CD4-positive, alpha-beta T cell treated with Interferon alpha-2 for 1 hour (primary cell): ENCODE measurements at places on chromosomes 1 and 21.

DNA sequence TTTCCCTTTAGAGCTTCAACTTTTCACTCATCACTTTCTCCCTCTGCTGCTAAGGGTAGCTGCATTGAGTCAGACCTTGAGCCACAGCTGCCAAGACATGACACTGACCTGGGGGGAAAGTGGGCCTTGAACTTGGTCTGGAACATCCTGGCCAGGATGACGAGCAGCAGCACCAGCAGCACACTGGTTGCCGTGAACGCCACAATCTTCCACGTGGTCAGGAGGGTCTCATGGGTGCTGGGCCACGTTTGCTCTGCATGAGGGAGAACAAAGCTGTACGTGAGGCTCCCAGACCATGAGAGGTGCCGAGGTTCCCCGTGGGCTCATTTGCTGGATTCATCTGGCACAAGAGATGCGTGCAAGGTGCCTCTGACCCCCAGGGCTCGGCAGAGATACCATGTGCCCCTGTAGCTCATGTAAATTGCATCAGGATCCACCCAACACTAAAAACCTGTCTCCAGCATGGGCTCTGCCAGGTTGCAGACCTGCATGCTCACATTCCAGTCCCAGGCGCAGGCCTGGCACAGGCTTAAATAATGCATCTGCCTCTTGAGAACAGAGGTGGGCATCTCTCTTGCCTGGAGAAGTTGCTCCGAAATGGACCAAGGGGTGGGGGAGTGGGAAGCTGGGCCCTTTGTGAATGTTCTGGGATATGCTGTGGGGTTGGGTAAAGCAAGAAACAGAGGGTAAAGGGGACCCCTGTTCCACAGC, 84.6 kb upstream of the TLR5 start:
- no peak for DNase-seq

- DNase-seq: no peak
Measured at GRCh38 chr1:22529901-22530621, 33.2 kb upstream of the EPHA8 start.

DNA sequence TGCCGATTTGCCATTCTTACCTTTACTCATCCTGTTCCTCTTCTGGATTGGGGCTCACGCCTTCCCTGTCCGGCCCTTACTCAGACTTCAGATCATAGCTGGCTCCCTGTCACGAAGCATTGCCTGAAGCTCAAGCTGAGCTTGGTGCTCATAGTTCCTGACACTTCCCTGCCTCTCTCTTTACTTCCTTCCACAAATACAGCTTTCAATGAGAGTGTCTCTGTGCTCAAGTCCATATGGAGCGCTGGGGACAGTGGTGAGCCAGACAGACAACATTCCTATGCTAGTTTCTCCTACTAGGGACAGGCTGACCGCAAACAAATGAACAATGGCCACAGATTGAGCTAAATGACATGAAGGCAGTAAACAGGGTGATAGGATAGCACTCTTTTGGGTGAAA, 38.1 kb downstream of the HHAT start:
- no peak for DNase-seq

- DNase-seq: no peak
Measured at GRCh38 chr1:207670997-207671396, 26.1 kb downstream of the CR1L start.

DNA sequence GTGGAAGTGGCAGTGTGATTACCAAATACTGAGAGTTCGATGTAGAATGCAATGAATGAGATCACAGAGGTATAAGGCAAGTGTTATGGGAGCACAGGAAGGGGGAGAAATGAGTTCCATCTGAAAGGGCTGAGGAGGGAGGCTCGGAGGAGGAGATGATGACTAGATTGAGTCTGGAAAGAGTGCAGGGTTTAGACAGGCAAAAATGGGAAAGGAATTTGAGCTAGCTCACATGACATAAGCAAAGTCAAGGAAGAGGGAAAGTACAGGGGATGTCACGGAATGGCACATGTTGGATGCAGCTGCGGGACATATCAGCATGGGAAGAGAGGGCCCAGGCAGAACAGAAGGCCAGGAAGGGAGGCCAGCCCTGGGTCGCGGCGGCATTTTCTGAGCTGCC, 132.7 kb downstream of the RUNX1 start:
- DNase-seq: no peak

GRCh38 chr1:121516234-121516967, 331.6 kb downstream of the SRGAP2C start:
- DNase-seq: peak; percentile 20

- DNase-seq: no peak
Measured at GRCh38 chr1:22204989-22205913, 62.4 kb upstream of the WNT4 start.

DNA sequence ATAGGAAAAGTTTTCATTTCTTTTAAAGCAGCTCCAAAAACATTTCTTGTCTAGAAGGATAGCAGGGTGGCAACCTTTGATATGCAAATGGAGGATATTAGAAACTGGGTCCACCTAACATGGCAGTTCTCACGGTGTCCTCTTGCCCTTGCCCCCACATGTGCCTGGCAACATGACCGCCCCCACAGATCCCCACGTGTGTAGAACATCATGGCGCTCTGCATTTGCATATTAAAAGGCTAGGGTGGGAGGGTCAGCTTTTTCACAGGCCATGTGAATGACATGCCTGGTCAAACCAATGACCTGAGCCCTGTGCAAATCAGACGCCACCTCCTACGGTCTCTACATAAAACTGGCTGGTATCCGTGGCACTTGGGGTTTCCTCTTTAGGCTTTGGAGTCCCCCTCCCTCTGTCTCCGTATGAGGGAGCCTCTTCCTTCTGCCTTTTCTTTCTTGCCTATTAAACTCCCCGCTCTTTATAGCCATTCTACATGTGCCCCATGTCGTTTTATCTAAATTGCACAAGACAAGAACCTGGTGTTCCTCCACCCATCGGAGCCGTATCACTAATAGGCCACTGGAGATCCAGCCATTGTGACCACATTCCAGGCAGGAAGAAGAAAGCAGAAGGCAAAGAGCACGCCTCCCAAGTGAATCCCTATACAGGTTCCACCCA, 71.3 kb downstream of the WDR4 start:
- DNase-seq: no peak

- DNase-seq: no peak
Measured at GRCh38 chr1:41887365-41887764, 31.4 kb downstream of the HIVEP3 start.

DNA sequence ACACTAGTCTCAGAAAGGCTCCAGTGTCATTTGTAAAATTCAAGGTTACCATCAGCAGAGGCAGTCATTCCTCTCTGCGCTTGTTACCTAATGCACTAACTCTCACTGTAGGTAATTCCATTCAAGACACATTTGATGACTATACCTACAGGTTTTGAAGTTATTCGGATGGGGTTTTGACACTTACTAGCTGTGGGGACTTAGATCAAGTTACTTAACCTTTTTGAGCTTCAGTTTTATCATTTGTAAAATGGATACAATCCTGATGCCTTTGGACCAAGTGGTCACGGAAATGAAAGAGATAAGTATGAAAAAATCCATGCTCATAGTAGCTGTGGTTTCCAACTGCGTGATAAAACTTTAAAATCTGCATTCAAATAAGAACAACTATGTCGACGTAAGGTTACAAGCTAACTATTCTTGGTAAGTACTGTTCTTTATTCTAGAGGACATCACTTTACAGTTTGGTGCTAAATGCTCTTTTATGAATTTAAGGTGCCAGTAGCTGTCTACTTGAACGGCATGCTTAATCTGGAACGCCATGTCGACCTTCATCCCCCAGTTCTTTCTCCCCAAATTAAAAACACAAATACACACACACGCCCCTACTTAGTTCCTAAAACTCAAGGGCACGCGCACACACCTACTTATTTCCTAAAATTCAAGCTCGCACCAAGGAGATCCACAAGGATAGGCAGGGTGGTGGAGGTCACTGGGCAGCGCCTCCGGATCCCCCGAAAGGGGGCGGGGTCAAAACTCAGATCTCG, 550 bp upstream of the NFYC start:
- DNase-seq: peak; percentile 17

DNA sequence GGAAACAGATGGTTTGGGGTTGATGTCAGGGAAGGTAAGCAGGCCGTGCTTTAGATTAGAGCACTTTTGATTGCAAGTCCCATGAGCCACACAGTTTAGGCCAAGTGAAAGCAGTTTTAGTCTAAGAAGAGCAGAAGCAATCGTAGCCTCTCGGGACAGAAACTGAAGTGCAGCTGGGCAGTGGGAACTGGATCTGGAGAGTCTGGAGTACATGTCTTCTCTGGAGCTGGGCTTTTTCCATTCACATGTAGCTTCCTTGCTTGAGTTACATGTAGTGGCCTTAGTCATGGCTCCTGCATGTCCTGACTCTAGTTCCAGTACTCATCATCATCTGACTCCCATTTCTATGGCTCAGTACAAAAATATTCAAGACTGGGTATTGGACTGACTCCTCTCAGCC, 16.7 kb downstream of the CAMTA1 start:
- no peak for DNase-seq

GRCh38 chr1:117758444-117759316, 152.8 kb downstream of the TENT5C start:
- peak; percentile 77 for DNase-seq

DNA sequence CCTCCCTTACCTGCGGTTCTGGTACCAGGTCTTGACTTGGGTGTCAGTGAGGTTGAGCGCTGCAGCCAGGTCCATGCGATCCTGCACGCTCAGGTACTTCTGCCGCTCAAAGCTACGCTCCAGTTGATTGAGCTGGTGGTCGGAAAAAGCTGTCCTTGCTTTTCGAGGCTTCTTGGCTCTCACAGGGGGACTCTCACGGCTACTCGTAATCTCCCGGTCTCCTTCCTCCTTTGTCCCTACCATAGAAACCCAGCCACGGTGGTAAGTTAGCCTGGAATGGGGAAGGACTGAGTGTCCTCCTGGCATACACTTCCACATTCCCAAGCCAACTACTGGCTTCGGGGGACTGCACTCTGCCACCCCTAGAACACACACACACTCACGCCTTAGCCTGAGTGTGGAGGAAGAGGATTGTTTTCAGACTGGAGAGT, 2.6 kb downstream of the BARHL2 start:
- DNase-seq: no peak

- no peak for DNase-seq
Measured at GRCh38 chr1:147913362-147913942, 10.9 kb downstream of the GJA8 start.

DNA sequence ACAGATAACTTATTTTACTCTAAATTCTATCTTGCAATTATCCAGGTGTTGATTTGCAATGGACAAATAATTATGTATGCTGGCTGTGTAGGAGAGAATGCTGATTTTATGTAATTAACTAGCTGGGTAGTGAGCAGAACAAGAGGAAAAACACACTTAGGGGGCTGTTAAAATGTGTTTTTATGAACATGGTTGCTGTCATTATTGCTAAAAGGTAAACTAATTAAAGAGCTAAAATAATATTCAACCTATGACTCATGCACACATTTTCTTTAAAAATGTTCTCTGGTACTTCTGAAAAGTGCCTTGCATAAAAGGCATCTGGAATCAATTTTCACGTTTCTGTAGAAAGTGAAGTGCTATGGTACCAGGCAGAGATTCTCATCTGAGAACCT, 192.8 kb upstream of the C8B start:
- no peak for DNase-seq

GRCh38 chr1:36913016-36913415, 121.3 kb downstream of the GRIK3 start:
- DNase-seq: no peak

DNA sequence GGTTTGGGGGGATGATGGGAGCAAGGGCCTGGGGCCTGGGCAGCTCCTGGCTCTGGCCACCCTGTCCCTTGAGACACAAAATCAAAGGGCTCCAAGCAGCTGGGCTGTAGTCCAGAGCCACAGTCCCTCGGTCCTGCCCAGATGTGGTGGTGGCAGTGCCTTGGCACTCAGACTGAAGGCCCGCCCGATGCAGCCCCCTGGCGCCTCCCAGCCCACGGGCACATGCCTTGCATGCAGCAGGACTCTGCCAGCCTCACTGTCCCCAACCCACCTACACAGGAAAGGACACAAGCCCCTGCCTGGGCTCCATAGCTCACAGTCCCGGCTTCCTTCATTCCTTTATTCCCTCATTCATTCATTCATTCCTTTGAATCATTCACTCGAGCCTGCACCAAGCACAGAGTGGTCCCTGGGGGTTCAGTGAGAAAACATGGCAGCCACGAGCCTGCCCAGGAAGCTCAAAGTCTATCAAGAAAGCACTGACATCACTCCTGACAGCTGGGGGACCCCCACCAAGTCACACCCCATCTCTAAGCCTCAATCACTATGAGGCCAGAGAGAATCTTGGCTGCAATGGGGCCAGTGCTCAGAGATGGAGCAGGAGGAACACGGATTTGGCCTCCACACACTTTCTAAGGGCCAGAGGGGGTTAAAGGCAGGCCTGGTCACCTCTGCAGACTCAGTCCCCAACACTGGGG, 5.8 kb downstream of the SDC3 start:
- no peak for DNase-seq

- no peak for DNase-seq
Measured at GRCh38 chr21:32233055-32233546, 45.7 kb downstream of the MIS18A start.

DNA sequence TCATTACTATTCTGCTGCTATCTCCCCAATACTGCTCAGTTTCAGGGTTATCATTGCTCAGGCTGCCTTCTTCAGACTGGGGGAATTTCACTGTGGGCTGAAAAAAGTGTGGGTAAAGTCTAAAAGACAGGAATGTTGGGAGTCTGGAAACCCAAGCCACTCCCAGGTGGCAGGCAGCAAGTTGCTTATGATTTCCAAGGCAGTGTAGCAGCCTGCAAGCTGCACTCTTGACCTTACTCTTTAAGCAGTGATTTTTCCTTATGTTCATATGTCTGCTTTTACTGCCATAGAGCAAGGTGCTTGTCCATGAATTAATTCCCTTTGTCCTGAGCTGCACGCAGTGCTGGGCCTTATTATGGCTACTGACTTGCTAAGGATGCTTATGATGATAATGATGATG, 53.1 kb downstream of the PHC2 start:
- DNase-seq: no peak

- peak; percentile 48 for DNase-seq
Measured at GRCh38 chr1:50333595-50333974, 89.7 kb downstream of the DMRTA2 start.

GRCh38 chr1:150875197-150876118, 941 bp downstream of the ARNT start:
- DNase-seq: no peak

- DNase-seq: peak; percentile 58
Measured at GRCh38 chr1:150995896-150996295, 10.8 kb downstream of the MINDY1 start.

- DNase-seq: no peak
Measured at GRCh38 chr1:22121421-22121911, 21.4 kb downstream of the WNT4 start.

- no peak for DNase-seq
Measured at GRCh38 chr1:233671286-233671685, 57.4 kb downstream of the KCNK1 start.

- DNase-seq: peak; percentile 27
Measured at GRCh38 chr1:89762386-89762778, 58.5 kb upstream of the LRRC8D start.
